Left hindlimb (tissue), 1 donor: ENCODE measurements at places on chromosomes 12 and 14.

DNA sequence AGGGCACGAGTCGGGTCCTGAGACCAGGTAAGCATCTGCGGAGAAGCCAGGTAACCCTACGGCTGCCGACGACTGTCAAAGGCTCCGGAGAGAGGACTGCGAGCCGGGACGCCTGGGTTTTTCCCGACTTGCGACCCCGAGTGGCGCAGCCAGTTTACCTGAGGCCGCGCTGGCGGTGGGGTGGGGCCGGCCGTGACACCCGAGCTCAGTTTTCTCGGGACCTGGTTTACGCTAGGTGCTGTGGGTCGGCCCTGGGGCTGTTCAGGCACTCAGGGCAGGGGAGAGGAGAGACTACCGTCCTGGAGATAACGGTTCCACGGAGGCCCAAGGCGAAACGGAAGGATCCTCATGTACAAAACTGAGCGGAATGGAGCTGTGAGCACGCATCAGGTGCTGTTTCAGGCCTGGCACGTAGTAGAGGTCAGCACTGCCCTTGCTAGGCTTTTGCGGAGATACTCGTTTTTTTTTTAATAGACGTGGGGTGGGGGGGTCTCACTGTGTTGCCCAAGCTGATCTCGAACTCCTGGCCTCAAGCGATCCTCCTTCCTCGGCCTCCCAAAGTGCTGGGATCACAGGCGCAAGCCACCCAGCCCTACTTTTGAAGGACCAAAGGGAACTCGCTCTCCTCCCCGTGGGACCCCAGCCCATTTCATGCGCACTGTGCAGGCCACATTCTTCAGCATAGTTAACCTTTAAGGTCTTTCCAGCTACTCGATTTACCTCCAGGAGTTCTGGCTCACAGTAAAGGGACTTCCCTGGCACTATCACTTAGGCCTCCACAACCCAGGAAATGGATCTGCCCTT, 471 bp downstream of the MTRFR start:
- DNase-seq = no peak

- no peak for DNase-seq
These were observed 52.3 kb downstream of the SOCS2 start for GRCh38 chr12:93624595-93625294.

DNA sequence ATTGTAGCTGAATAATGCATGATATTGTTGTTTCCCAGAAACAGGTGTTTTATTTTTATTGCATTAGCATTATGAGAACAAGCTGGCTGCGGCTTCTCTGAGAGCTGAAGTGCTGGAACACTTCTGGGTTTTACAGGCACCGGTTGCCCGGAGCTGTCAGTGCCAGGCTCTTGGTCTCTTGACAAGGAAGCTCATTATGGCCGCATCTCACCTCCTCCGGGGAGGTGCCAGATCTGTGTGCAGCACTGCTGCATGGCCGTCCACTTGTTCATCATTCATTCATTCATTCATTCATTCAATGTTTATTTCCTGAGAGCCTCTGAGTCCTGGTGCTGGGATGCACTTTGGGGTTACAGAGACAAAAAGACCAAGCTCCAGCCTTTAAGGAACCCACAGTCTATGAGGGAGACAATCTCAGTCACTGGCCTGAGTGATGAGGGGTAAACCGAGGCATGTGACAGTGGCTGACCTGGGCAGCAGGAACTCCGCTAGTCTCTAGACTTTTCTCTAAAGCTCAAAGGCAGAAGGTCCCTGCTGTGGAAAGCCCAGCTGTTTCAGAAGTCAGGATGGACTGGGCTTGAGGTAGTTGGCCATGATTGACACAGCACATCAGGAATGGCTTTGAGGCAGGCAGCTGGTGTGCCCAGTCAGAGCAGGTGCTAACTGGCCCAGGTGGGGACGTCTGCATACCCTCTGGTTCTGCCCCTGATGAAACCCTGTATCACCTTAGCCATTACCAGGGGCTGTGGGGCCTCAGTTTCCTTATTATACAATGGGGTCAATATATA, 181.0 kb downstream of the ADGRD1 start:
- DNase-seq = no peak

DNA sequence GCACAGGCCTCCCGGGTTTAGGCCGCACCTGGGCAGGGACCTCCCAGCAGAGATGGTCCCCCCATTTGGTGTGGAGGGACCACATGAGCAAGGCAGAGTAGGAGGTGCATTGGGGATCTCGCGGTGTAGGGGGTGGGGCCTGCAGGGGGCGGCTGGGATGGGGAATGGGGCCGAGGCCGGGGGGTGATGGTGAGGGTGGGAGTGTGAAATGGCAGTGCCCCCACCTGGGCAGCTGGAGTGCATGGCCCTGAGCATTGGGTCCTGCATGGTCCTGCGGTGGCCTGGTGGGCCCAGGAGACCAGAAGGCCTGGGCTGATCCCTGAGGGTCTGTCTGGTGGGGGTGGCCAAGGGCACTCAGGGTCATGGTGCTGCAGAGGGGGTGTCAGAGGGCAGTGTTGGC, 111.8 kb downstream of the KIF26A start:
- DNase-seq = no peak

GRCh38 chr12:110200124-110200417, 75.9 kb downstream of the IFT81 start:
- DNase-seq = no peak

- DNase-seq = no peak
These were observed 343.9 kb downstream of the NPAS3 start for GRCh38 chr14:33282331-33283230.

GRCh38 chr14:24080888-24081738, 9.8 kb downstream of the CPNE6 start:
- DNase-seq = no peak

GRCh38 chr14:37796703-37797416, 201.4 kb downstream of the TTC6 start:
- DNase-seq = no peak

DNA sequence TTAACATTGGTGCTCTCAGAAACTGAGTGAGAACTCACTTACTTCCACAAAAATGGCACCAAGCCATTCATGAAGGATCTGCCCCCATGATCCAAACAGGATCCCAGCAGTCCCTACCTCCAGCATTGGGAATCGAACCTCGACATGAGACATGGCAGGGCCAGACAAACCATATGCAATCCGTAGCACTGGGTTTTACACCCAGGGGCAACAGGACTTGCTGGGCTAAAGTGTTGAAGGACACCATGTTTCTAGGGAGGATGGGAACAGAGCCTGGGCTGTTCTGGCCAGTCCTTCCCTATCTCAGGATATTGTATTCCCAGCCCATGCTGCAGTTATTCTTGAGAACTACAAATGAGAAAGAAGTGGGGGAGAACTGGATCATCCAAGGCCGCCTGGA, 36.6 kb downstream of the SERPINA3 start:
- no peak for DNase-seq

GRCh38 chr14:99627510-99628381, 17.2 kb upstream of the HHIPL1 start:
- DNase-seq = no peak

GRCh38 chr12:130870442-130871285, 1.2 kb upstream of the RAN start:
- peak; percentile 69 for DNase-seq

GRCh38 chr12:3173008-3173553, 95.9 kb downstream of the TSPAN9 start:
- DNase-seq = no peak

DNA sequence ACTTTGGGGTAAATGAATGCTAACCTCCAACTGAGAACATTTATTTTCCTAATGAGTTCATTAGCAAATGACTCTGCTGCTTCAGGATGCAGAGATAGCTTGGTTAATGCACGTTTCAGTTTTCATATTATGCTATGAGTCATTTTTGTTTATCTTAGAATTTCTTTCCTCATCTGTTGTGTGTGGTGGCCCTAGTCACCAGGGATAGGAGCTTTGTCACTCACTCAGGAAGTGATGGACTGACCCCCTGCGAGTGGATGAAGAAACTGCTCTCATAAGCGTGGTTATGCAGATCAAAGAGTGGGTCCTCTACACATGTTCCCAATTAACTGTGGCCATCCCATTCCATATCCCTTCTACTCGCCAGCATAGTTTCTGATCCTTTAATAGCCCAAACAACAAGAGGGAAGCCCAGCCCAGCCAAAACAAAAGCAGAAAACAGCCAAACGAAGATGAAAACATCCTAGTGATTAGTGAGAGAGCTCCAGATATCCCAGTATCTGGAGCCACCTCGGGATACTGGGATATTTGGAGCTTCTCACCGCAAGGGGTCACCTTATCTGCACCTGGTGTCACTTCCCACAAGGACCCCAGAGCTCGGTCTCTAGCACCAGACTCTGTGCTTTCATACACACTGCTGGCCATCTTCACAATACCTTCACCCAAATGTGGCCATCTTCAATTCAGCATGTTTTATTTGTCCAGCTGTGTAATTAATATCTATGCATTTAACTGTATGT, 8.6 kb downstream of the TC2N start:
- no peak for DNase-seq

DNA sequence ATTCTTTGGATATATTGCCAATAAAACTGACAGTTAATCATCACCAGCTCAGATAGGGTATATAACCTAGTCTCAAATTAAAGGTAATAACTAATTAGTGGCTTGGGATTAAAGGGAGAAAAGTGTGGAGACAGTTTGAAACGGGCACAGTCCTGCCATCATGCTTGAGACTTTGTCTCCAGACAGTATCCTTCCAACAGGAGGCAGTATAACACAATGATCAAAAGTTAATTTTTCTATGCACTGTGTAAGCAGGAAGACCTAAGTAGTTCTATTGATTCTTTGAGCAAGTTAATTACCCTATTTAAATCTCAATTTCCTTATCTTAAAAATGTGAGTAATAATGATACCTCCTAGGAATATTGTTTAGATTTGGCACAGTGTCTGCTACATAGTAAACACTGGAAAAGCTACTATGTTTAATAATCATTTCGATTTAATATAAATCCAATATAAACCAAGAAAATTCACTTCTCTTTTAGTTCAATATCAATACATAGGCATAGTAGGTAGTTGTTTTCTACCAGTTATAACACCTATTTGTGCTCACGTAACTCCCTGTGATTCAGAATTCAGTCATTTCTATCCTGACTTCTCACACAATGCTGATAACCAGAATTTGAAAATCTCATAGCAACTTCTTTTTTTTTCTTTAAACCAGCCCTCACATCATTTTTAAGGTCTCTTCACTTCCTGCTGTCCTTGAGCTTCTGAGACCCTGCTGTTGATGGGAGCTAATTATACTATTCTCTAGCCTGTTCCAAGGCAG, 53.7 kb downstream of the GALNT4 start:
- DNase-seq = no peak

GRCh38 chr12:106594447-106594846, 11.6 kb downstream of the RFX4 start:
- no peak for DNase-seq

DNA sequence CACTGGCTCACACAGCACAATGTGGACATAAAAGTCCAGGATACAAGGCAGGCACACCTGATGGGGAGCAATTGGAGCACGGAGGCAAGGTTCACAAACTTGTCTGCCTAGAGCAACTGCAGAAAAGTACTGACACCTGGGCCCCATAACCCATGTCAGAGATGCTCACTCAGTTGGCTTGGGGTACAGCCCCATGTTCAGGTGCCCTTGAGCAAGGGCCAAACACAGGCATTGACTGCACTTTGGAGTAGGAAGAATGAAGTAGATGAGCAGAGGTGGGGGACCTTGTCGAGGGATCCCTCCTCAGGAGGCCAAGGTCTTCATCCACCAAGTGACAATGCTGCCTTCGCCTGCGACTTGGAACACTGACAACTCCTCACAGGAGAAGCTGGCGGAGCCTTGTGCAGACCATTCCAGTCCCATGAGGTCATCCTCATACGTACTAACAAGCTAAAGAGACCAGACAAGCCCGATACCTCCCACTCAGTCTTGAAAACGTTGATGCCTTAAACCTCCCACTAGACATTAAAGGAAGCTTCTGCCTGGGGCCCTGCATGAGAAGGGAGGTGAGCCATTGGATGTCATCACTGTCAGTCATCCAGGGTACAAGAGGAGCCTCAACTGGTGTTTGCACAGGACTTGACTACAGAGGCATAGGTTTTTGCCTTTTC, 42.5 kb upstream of the C14orf180 start:
- DNase-seq = no peak

DNA sequence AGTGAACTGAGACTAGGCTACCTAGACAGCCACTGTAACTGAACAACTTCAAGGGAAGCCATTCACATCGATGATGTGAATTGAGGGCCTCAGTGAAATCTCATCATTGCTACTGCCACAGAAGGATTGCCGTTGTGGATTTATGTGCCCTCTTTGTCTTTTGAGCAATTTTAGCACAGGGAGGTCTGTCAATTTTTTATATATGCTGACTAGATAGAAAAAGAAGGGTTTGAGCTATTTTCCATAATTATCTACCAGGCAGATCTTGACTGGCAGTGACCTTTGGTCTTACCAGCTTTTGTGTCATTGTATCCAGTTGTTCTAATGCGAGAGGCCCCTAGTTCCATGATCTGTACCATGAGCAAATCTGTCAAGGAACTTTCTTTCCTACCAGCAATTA, 179.4 kb downstream of the ERC1 start:
- DNase-seq = no peak

- DNase-seq = no peak
These were observed 28.1 kb downstream of the SLC41A2 start for GRCh38 chr12:104929977-104930376.

- no peak for DNase-seq
These were observed 222.0 kb downstream of the ANO2 start for GRCh38 chr12:5723071-5723470.

DNA sequence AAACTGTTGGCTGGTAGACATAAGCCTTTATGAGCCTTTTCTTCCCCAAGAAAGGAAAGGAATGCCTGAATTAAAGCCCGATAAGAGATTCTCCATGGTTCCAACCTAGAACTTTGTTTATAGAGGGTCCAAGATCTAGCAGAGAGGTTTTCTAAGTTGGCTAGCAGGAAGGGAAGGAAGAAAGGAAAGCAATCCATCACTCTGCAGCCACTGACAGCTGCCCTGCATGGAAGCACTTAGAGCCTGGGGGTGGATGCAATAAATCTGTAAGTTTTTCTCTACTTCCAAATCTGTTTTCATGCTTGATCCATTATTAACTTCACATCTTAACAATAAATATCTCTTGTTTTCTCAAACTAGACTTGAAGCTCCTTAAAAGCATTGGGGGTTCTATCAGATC, 224.4 kb downstream of the KSR2 start:
- DNase-seq = no peak

DNA sequence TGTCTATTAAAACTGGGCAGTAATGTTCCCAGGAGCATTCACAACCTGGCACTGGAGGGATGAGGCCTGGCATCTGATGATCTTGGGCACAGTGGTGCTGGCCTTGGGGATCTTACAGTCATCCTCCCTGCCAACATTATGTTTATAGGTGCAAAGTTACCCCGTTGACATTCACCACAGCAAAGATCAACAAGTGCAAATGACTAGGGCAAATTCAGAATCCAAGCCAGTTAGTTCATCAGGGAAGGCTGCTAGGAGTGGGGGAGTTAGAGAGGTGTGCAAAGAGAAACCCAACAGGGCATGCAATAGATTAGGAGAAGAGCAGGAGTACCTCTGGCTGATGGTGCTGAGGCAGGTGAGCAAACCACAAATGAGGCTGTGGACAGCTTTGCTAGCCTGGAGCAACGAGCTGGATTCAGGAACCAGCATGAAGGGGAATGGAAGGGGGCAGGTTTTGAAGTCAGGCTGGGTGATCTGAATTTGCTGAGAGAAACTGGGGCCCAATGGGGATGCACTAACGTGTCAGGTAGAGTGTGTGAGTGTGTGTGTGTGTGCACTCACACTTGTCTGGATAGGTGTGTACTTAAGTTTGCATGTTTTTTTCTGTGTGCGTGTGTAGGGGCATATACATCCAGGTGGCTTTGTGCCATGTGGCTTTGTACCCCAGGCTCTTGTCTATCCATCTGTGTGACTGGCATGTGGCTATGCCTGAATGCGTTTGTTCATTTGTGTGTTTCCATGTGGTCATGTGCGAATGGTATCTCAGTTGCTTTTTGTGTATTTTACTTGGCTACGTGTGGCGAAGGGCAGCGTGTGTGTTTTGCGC, 1.6 kb downstream of the CISTR start:
- DNase-seq = no peak
